Myocyte (in vitro differentiated cells): ENCODE measurements at places on chromosomes 4 and X. TPM values are rescaled to one million over a fixed set of nuclear protein-coding genes. Genes with fewer than 3 reads are reported as not detected.

- DNase-seq: peak; percentile 10
Measured at GRCh38 chrX:119605464-119606279, 552 bp downstream of the NKRF start.

GRCh38 chr4:65050786-65051185, 619.5 kb downstream of the EPHA5 start:
- DNase-seq: no peak

GRCh38 chrX:121254336-121254735, 206.9 kb downstream of the GLUD2 start:
- no peak for DNase-seq

- no peak for DNase-seq
Measured at GRCh38 chr4:73181231-73181630, 77.4 kb downstream of the ANKRD17 start.

- DNase-seq: no peak
Measured at GRCh38 chr4:66300336-66300934, 630.1 kb upstream of the EPHA5 start.

DNA sequence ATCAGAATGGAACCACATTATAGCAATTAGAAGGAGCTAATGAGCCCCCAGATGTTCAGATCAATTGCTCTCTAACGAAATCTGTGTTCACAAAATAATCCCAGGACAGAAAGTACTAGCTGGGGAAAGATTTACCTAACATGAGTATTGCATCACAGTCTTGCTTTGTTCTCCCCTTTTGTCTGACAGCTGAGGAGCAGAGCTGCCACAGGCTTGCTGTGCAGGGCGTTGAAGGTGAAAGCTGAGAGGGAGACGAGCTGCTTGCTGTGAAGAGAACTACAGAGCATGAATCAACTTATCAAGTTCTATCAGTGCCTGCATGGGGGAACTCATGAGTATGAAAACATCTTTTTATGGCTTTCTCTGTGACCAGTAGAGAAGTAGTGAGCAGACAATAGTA, 441.2 kb downstream of the CENPC start:
- DNase-seq: peak; percentile 35

- peak; percentile 49 for DNase-seq
Measured at GRCh38 chr4:40340030-40340429, 4.9 kb downstream of the CHRNA9 start.

GRCh38 chr4:109877400-109877799, 29.5 kb downstream of the LRIT3 start:
- no peak for DNase-seq

DNA sequence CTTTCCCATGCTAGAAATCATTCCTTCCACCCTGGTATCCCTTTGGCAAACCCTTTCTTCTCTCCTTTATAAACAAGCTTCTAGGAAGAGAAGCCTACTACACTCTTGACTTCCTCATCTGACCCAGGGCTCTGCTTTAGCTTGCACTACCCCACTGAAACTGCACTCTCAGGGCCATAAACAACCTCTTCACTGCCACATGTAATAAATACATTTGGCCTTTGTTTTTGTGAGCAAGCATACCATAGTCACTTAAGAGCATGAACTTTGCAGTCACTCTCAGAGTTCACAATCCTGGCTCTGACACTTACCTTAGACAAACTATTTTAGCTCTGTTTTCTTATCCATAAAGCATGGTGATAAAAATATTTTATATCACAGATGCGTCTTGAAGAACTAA, 50.7 kb upstream of the USP38 start:
- DNase-seq: no peak

DNA sequence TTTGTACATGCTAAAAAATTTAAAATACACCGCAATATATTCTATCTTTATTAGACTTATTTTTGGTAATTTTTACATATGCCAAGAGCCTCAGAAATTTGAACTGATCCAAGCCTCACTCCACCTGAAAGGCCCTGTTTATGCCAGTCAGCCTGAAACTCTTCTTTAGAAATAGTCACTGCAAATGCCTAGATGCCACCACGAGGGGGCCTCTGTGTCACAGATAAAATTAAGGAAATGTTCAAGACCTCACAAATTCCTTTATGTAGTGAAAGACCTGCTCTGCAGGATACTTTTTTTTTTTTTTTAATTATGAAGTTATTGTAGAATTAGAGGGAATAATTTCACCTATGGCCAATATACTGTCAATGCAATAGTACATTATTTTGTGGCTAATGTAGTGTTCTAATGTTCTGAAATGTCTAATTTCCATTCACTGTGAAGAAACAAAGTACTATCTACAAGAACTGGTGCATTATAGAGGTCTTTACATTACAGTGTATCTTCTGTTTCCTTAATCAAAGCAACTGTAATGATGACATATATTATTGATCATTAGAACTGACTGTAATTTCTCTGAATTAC, 69.8 kb downstream of the DTHD1 start:
- no peak for DNase-seq

- DNase-seq: no peak
Measured at GRCh38 chr4:168731006-168731636, 234.3 kb downstream of the PALLD start.

DNA sequence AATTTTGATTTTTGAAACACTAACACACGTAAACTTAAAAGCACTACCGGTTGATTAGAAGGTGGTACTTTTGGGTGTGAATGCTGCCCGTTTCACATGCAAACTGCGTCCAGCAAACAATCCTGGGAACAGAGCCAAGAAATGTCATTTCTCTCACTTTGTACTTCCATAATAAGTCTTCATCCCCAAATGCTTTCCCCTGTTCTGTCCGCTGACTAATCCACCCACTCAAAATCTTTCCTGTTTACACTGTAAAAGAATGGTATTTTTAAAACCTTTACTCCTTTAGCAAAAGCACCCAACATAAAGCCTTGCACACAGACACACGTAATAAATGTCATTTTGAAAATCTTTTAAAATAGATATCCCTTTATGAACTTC, 39.1 kb upstream of the PDLIM5 start:
- peak; percentile 64 for DNase-seq

Gene PTPN13
- total RNA-seq: under 0.01 and 0.05 TPM in 2 replicates

DNA sequence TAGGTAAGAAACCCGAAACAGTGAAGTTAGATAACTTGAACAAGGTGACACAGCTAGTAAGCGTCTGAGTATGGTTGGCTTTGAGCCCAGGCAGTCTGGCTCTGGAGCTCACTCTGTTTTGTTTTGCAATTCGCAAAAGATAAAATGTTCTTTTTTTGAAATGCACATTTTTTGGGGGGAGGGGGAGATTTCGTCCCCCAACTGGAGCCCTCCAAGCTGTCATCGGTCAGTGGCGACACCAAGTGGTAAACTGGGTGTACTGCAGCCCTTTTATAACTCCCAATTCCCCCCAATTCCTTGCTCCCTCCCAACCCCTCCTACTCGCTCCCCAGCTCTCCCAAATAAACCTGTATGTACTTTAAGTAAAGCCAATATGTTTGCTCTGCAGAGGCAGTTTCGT, 2.8 kb upstream of the CLCN5 start:
- DNase-seq: peak; percentile 28

- no peak for DNase-seq
Measured at GRCh38 chrX:40145923-40146261, 48.1 kb upstream of the BCOR start.

GRCh38 chr4:95531141-95531540, 17.6 kb downstream of the UNC5C start:
- DNase-seq: no peak

- DNase-seq: peak; percentile 63
Measured at GRCh38 chr4:113657586-113658233, 103.8 kb downstream of the CAMK2D start.
